Thoracic aorta endothelial cell (primary cell): ENCODE measurements at places on chromosomes 3 and 15. TPM values are rescaled to one million over a fixed set of nuclear protein-coding genes. Genes with fewer than 3 reads are reported as not detected.

GPR27 gene
- 0.07 TPM in 1 of 2 replicates, not detected in the other for total RNA-seq

CSPG4 gene
- 0.07 and 0.13 TPM in 2 replicates for total RNA-seq

CILP gene
- total RNA-seq = not detected in 2 replicates

ITPKA gene
- total RNA-seq = 0.36 and 1.2 TPM in 2 replicates

MORC1 gene
- not detected in 2 replicates for total RNA-seq

CCDC191 gene
- total RNA-seq = 2.1 TPM in 2 replicates

WDR76 gene
- total RNA-seq = 26.7 and 42.7 TPM in 2 replicates

SLC6A1 gene
- total RNA-seq = under 0.01 TPM in 1 of 2 replicates, not detected in the other

EPHA3 gene
- total RNA-seq = not detected in 2 replicates

FAM98B gene
- 19.7 and 24.1 TPM in 2 replicates for total RNA-seq

FRMD4B gene
- total RNA-seq = 146 and 164 TPM in 2 replicates

INKA1 gene
- total RNA-seq = 5.8 and 7.6 TPM in 2 replicates

MLF1 gene
- 4.5 and 6.8 TPM in 2 replicates for total RNA-seq

SLC22A13 gene
- total RNA-seq = 0.22 and 0.27 TPM in 2 replicates

TRPC1 gene
- 13.8 and 18.0 TPM in 2 replicates for total RNA-seq

TAMM41 gene
- total RNA-seq = 17.0 and 20.3 TPM in 2 replicates

LRRC31 gene
- total RNA-seq = not detected in 2 replicates

ALG1L2 gene
- total RNA-seq = 0.27 TPM in 1 of 2 replicates, not detected in the other

IGF2BP2 gene
- 134 and 150 TPM in 2 replicates for total RNA-seq

GMNC gene
- total RNA-seq = not detected in 2 replicates

DHFR2 gene
- 4.9 and 5.3 TPM in 2 replicates for total RNA-seq

THPO gene
- not detected in 2 replicates for total RNA-seq

DAZL gene
- not detected in 2 replicates for total RNA-seq

CCR8 gene
- total RNA-seq = not detected in 2 replicates

KNG1 gene
- total RNA-seq = not detected in 2 replicates

SLC12A8 gene
- total RNA-seq = 0.29 and 0.80 TPM in 2 replicates

AP3S2 gene
- total RNA-seq = 39.5 and 53.2 TPM in 2 replicates

B3GALNT1 gene
- total RNA-seq = 37.4 and 47.7 TPM in 2 replicates

DUOX1 gene
- total RNA-seq = under 0.01 TPM in 1 of 2 replicates, not detected in the other

RPN1 gene
- total RNA-seq = 426 and 447 TPM in 2 replicates

LYZL4 gene
- not detected in 2 replicates for total RNA-seq

TMEM207 gene
- total RNA-seq = not detected in 2 replicates

GOLGA6L7 gene
- not detected in 2 replicates for total RNA-seq

PLAAT1 gene
- total RNA-seq = 0.13 and 0.29 TPM in 2 replicates

RAD51 gene
- total RNA-seq = 10.2 and 12.1 TPM in 2 replicates

CCR9 gene
- total RNA-seq = not detected in 2 replicates
